ENCODE measurements at places on chromosomes 16 and 17.

DNA sequence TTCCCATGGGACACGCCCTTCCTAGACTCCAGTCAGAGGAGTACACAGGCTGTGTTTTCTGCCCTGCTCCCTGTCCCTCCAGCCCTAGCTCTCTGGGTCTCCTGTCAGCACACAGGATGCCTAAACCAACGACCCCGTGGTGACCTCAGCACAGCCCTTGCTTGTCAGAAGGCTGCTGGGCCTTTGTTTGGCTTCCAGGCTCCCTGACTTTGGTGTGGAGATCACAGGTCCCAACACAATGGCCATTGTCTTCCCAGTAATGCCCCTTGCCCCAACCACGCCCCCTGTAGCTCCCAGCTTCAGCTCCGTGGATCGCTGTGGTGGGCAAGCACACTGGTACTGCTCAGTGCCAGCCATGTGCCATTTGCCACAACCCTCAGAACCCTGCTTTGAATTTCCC, 15.0 kb downstream of the HNF1B start:
- no peak for DNase-seq

DNA sequence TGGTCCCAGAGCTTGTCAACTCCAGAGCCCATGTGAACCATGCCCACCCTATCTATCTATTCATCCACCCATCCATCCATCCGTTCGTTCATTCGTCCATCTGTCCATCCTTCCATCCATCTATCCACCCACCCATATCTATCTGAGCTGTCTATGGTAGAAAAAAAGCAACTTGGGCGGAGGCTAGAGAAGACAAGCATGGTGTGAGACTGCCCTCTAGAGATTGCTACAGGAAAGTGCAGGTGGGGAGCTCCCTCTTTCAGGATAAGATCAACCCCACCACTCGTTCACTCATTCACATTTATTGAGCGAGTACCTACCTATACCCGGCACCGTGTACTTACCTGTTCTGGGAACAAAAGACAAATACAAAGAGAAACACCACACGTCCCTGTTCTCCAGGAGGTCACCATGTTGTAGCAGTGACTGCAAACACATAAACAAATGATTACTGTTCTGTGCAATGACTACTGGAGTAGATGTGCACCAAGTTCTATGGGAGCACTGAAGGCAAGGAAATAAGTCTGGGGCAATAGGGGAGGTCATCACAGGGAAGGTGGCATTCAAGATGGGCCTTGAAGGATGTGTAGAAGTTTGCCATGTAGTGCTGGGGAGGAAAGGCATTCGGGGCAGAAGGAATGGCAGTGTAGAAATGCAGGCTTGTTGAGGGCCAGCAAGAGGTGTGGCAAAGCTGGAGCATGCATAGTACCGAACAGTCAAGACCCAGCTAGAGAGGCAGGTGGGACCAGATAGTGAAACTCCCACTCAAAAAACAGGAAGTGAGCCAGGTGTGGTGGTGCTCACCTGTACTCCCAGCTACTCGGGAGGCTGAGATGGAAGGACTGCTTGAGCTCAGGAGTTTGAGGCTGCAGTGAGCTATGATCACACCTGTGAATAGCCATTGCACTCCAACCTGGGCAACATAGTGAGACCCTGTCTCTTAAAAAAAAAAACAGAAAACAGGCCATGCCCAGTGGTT, 13.4 kb upstream of the ATP5MC1 start:
- peak; percentile 67 for DNase-seq

- DNase-seq: no peak
Observed at GRCh38 chr17:82890339-82890730, 50.5 kb upstream of the ZNF750 start.

- DNase-seq: no peak
Observed at GRCh38 chr16:88378401-88378800, 4.4 kb upstream of the ZNF469 start.

- no peak for DNase-seq
Observed at GRCh38 chr16:70522216-70523075, 908 bp downstream of the COG4 start.

DNA sequence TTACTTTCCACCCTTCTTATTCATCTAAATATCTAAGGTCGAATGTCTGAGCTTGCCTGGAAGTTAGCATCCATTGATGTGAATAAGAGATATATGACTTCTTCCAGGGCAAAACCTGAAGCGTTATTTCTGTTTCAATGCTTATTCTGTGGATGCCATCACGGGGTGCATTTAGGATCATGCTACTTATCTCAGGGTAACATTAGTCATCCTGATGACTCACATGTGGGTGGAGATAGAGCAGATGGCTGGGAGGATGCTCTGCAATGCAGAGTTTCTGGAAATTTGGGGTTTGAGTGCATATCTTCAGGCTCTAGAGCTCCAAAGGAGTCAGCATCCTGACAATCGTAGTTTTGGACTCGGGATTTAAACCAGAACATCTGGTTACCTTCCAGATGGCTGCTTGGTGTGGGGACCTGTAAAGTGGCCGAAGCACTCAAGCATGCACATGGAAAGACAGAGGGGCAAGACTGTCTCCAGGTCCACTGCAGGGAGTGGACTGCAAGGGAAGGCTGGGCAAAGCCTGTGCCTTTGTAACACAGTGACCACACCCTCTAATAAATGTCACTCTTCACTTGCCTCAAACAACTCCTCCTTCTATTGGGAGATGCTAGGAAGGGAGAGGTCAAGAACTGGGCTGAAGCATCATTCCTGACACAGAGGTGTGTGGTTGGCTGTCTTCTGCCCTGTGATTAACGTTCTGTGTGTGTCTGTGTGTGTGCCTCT, 175.2 kb upstream of the SALL1 start:
- no peak for DNase-seq

GRCh38 chr17:31015639-31016038, 44.8 kb downstream of the RNF135 start:
- DNase-seq: no peak

All from NCI-H1092 treated with DMSO at 0.1 percent for 48 hours (cell line).